T-helper 17 cell (primary cell): ENCODE measurements at places on chromosomes 5 and 9.
A peak's percentile ranks its signal among the peaks of the same experiment; 100 is the strongest.

DNA sequence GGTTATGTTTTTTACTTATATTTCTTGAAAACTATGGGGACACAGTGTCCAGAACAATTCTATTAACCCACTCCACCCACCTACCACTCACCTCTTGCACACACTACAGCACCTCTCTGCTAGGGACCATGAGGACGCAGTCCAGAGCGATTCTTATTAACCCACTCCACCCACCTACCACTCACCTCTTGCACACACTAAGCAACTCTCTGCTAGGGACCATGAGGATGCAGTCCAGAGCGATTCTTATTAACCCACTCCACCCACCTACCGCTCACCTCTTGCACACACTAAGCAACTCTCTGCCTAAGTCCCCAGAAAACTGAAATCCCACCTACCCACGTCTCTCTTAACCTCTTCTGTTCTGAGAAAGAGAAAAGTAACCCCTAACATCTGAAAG lies 2.2 kb upstream of the SHROOM1 start:
- DNase-seq: no peak

GRCh38 chr9:87602933-87603643 lies 105.4 kb downstream of the DAPK1 start:
- DNase-seq: no peak

- no peak for DNase-seq
These were observed 225.7 kb downstream of the DCP2 start for GRCh38 chr5:113202287-113202686.

- DNase-seq: no peak
These were observed 37.4 kb downstream of the KIF2A start for GRCh38 chr5:62343428-62343827.

- DNase-seq: no peak
These were observed 51.5 kb upstream of the MAP3K1 start for GRCh38 chr5:56763711-56764466.

- no peak for DNase-seq
These were observed 586.4 kb downstream of the TLE4 start for GRCh38 chr9:80158131-80158530.

- DNase-seq: no peak
These were observed 150.3 kb downstream of the CDH18 start for GRCh38 chr5:19837536-19838174.

DNA sequence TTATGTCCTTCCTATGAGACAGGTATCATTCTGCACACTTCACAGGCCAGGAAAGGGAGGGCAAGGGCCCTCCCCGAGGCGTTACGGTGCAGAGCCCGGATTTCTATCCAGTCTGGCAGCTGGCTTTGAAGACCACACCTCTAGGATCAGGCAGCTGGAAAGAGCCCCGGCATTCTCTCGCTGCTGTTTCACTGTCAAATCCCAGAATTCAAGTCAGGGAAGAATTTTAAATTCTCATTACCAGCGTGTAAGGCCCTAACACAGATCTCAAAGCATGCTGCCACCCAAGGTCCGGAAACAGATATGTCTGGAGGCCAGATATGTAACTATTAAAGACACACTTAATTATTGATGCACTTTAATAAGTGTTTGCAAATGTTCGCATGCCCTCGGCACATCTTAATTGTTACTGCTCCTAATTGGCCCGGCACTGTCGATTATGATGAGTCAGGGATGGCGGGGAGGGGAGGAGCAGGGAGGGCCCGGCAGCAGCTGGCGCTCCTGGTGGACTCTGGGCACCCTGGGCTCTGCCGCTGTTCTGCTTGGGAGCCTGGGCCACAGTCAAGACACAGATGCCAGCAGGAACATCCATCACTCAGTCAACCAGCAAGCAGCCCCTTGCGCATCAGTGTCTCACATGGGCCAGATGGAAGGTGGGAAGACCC lies 76.3 kb upstream of the BARHL1 start:
- DNase-seq: no peak

- peak; percentile 51 for DNase-seq
These were observed 12.1 kb downstream of the NOTCH1 start for GRCh38 chr9:136533775-136534157.

GRCh38 chr5:93582677-93583438 lies at the start of gene NR2F1:
Gene NR2F1, plus strand, starts transcription at chr5:93583222. Its CDS starts 1,802 bp downstream, at chr5:93585024.
- DNase-seq: no peak

GRCh38 chr9:129513282-129513681 lies 107.6 kb downstream of the C9orf50 start:
- DNase-seq: no peak

- no peak for DNase-seq
These were observed 571.3 kb upstream of the CLINT1 start for GRCh38 chr5:158430166-158430797.

DNA sequence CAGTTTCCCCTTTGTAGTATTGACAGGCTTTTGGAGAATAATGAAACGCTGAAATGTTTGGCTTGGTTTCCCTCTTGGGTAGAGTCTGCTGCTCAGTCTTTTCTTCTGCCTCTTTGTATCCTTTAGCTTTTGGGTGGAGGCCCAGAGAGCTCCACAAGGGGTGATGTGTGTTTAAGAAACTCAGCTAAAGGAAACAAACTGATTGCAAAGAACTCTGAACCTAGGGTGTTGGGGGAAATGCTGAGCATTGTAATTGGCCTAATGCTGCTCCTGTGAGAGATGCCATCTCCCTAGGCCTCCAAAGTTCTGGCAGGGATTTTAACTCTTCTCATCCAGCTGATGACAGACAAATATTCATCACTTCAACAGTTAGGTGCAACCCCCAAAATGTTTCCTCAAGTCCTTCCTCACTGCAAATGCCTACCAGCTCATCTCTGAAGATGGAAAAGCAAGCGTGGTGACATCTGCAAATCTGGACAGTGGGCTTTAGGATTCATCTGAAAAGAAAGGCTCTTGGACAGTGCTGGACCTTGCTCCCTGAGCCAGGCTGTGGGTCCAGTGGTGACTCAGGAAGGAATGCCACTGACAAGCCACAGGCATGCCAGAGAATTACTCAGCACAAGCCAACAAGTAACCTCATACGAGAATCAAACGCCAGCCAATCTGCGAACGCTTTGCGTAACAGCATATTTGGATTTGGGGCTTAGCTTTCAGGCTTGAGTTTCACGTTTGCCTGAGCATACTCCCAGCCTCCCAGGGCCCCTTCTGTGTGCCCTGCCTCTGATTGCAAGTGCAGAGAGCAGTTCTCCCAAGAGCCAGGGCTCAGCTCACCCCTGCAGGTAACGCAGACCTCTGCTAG lies 30.5 kb upstream of the ZSWIM6 start:
- no peak for DNase-seq

GRCh38 chr9:129561594-129562281 lies 59.2 kb downstream of the C9orf50 start:
- no peak for DNase-seq

- no peak for DNase-seq
These were observed 67.4 kb upstream of the DMRTA1 start for GRCh38 chr9:22379272-22379671.

GRCh38 chr9:93003552-93004407 lies 54.7 kb upstream of the SUSD3 start:
- peak; percentile 35 for DNase-seq

DNA sequence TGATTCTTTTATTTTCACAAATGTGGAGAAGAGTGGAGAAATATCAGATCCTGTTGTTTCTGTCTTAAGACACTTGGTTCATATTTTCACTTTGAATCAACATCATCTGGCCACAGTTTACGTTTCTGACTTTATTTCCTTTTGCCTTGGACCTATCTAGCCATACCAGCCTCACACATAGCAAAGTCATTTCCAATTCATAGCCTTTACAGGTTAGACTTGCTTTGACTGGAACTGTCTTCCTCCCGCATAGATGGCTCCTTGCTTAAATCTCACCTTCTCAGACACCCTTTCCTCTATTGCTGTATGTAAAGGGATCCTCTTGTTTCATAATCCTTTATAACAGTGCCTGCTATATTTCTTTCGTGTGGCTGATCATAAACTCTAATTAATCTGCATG lies 297.8 kb downstream of the SH3GL2 start:
- DNase-seq: no peak

GRCh38 chr5:96476654-96477053 lies 43.6 kb upstream of the PCSK1 start:
- no peak for DNase-seq

GRCh38 chr9:72509635-72510034 lies 11.8 kb upstream of the TMC1 start:
- DNase-seq: no peak

DNA sequence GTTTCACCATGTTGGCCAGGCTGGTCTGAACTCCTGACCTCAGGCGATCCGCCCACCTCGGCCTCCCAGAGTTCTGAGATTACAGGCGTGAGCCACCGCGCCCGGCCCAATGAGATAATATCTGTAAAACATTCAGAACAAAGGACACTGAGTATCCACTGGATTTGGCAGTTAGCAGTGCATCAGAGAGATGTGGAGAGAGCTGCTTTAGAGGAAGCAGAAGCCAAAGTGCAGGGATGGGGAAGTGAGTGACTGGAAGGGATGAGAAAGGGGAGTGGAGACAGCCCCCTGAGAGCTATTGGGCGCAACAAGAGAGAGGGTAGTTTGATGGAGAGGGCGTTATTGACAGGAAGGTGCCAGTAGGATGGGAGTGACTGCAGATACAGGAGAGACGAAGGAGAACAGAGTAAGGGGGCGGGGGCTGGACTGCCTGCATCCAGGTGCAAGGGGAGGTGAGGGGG lies 157.5 kb upstream of the SHB start:
- no peak for DNase-seq

GRCh38 chr5:142834504-142834903 lies 64.3 kb downstream of the ARHGAP26 start:
- no peak for DNase-seq

DNA sequence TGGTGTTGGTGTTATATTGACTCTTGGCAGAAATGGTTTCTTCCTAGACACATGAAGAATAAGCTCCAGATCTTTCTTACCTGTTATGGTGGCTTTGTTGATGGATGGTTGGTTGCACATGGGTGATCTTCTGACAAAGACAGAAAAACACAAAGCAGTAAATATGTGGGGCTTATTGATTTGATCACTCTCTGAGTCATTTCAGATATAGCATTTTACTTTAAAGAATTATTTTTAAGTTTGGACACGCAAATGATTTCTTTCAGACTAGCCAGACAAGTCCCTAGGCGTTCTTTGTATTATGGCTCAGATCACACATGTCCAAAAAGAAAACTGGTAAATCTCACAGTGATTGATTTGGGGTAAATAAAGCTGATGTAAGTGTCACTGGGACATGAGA lies 597.6 kb downstream of the RAB3C start:
- no peak for DNase-seq

DNA sequence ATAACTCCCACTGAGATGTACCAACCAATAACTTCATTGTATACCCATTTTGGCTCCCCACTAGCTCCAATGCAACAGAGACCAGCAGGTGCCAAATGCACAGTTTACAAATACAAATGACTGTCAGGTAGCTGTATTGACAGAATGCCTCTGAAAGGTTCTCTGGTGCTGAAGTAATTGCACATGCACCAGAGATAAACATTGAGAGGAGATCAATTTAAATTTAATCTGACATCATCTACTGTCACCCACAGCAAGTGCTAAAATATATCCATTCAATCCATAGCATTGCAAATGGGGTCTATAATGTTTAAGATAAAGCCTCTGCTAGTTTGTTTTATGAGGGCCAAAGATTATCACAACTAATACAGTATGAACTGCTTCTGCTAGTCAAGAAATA lies 80.2 kb downstream of the STX17 start:
- DNase-seq: no peak

DNA sequence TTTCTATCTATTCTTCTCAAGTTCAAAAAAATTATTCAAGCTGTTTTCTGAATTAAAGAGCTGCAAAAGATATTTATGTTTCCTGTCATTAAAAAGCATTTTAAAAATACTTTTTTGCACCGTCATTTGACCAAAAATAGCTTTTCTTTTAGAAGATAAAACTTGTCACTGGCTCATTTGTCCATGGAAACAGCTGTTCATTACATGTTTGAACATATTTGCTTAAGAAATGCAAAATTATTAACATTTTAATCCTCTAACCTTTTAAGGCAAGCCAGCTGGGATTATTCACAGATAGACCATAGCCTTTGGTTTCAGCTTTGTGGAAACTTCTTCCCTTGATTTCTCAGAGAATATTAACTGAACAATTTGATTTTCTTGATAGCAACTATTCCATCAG lies 393.9 kb downstream of the TUSC1 start:
- DNase-seq: no peak

GRCh38 chr5:170427672-170428236 lies 38.6 kb upstream of the KCNMB1 start:
- DNase-seq: no peak

GRCh38 chr5:178527458-178528307 lies 62.5 kb downstream of the COL23A1 start:
- no peak for DNase-seq

GRCh38 chr5:60494635-60495034 lies 205.3 kb downstream of the DEPDC1B start:
- no peak for DNase-seq

GRCh38 chr5:179451114-179451827 lies 99.1 kb upstream of the RUFY1 start:
- DNase-seq: no peak

- no peak for DNase-seq
These were observed 29.9 kb upstream of the NKD2 start for GRCh38 chr5:978693-979092.

DNA sequence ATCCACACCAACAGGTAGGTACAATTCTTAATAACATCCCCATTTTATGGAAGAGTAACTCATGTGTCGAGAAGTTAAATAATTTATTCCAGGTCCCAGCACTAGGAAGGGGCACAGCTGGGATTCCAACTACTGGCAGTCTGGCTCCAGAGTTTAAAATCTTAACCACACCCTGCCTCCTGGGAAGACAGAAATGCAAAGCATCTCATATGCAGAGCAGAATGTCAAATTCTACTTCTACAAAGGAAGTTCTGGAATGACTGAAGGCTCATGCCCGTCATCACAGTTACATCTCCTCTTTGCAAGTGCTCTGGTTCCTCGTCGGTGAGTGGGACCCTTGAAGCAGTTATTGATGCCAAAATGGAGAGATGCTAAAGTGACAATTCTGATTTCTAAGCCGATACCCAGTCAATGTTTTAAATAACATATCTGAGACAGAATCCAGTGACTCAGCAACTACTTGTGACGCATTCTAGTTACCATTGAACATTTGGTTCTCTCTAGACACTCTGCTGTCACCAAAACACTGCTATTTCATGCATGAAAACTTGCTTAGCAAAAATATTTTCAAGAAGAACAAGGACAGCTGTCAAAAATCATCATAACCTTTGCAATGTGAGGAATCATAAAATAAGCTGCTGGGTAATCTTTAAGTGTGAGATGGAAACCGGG lies 412.7 kb downstream of the CTNND2 start:
- DNase-seq: no peak

GRCh38 chr5:40405996-40406740 lies 273.5 kb upstream of the PTGER4 start:
- no peak for DNase-seq

DNA sequence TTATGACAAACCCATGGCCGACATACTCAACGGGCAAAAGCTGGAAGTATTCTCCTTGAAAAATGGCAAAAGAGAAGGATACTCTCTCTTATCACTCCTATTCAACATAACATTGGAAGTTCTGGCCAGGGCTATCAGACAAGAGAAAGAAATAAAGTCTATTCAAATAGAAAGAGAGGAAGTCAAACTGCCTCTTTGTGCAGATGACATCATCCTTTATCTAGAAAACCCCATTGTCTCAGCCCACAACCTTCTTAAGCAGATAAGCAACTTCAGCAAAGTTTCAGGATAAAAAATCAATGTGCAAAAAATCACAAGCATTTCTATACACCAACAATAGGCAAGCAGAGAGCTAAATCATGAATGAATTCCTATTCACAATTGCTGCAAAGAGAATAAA lies 1799.9 kb upstream of the ACO1 start:
- DNase-seq: no peak

GRCh38 chr5:18954239-18954638 lies 1033.8 kb downstream of the CDH18 start:
- DNase-seq: no peak

GRCh38 chr5:56848206-56848605 lies 32.9 kb downstream of the MAP3K1 start:
- DNase-seq: no peak
